ENCODE measurements at places on chromosomes 7 and 10.

- DNase-seq = no peak
Observed at GRCh38 chr10:117663750-117664149, 121.2 kb downstream of the EMX2 start.

- no peak for DNase-seq
Observed at GRCh38 chr10:52216852-52217251, 97.2 kb upstream of the DKK1 start.

DNA sequence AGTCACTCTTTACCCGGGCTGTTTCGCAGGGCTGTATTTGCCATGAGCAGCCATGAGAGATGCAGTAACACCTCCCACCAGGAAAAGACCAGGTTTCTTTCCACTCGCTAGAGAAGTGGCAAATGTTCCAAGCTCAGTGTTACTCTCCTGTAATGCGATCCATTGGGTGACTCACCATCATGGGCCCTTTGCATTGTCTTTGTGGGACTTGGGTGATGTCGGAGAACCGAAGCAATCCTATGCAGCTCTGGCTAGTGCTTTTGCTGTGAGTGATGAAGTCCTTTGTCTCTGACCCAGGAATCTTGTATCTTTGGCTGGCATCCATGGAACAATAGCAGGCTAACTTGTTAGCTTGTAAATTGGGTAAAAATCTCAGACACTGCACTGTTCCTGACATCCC, 40.0 kb downstream of the GHRHR start:
- DNase-seq = no peak

DNA sequence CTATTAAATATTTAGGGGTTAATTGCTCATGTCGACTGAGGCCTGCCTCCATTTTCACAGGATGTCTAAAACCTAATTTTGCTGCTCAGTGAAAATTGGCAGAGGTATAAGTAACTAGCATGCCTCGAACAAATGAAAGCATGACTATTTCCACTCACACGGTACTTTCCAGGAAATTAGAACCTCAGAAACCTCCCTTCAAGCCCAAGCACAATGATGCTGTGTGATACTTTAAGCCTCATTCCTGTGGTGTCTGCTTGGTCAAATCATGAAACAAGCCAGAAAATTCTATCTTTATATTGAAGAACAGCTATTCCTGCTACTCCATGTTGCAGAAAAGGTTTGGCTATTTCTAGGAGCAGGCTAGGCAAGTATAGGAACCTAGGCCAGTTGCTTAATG, 203.0 kb downstream of the SORCS3 start:
- DNase-seq = no peak

DNA sequence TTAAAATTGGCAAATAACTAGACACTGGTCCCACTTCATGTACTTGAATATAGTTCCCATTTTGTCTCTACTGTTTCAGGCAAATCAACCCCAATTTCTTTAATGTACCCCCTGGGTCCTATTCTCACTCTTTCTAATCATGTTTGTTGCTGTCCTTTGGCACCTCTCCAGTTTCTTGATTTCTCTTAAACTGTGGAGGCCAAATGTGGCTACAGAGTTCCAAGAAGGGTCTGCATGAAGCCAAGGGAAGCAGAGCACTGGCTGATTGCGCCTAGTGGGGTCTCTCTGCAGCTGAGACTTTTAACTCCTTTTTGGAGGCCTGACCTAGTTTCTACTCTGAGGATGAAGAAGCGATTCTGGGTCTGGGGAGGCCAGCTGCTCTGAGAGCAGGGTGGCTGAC, 6.7 kb upstream of the ADAM12 start:
- DNase-seq = no peak

Data from amygdala (tissue), 56 donors.